ENCODE measurements at places on chromosomes 2 and 18.

DNA sequence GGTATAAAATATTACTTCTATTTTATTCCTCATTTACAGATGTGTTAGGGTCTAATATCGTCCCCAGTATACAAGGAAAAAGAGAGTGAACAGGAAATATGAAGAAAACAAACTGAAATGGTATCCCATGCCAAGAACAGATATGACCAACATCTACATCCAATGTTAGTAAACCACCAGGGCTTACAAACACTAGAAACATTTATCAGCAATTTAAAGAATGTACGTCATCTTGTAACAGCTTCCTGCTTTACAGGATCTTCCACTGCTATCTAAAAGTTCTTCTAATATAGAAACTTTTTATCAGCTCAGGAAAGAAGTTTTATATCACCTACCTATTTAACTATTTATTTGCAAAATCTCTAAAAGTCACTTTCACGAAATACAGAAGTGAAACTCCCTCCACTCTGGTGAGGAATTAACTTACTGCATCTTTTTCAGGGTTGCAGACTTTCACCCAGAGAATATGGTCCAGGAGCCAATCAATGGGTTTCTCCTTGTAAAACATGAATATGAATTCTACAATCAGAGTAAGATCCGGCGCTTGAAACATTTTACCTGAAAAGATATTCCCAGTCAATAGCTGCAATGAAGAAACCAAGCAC is 35.2 kb downstream of the UNC50 start:
- no peak for DNase-seq

DNA sequence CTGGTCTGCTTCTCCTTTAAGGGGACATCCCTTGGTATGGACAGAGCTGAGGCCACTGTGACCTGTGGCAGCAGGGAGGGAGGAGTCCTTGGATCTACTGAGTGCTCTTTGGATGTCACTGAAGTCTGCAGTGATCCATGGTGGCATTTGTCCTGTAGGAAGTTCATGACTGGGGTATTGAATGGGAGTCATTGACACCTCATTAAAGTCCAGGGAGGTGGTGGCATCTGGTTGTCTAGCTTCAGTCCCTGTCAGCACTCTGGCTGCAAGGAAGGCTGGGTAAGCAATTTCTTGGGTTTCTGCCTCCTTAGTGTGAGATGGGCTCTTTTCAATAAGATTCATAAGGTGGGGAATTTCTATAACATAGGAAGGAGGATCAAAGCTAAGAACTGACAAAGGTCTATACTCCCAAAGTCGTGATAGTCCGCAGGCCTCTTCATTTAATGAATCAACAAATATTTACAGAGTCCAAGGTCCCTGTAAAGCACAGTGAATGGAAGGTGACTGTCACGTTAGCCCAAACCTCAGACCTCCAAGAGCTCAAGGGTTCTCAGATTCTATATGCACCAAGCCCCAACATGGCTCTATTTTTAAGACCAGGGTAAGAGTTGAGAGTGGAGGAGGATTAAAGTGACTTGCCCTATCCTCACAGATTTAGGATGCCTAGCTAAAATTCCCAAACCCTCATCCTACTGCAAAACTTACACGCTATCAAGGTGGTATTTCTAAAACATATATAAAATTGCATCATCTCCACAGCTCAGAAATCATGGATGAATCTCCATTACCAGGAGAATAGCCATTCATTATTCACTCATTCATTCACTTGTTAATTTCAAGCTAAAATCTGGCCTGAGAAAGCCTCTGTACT is 40.2 kb downstream of the THNSL2 start:
- DNase-seq, result no peak

- no peak for DNase-seq
Measured at GRCh38 chr18:23714576-23714975, 25.3 kb downstream of the LAMA3 start.

DNA sequence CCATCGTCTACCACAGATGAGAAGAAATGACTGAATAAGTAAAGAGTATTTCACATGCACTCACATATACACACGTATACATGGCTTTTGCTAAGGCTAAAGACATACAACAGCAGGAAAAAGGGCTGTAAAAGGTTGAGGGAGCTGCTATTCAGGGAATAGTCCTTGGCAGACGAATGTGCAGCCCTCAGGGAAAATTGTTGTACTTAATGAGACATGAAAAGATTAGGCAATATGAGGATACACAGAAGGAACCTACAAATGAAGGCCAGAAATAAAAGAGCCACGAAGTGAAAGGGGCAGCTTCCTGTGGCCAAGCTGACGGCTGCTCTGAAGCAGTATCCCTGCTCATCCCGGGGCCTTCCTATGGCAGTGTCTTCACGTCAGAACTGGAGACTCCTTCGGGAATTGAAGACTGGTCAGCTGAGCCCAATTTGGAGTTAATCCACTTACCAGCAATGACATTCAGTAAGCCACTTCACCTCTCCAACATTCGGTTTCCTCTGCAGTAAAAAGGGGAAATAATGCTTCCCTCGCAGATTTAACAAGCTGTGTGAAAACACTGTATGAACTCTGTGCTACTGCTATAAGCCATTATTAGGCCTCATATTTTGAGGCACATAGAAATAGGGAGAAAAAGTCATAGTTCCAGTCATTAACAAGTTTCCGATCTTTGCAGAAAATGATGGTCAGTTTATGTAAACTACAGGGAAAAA is 221.8 kb downstream of the STK39 start:
- no peak for DNase-seq

DNA sequence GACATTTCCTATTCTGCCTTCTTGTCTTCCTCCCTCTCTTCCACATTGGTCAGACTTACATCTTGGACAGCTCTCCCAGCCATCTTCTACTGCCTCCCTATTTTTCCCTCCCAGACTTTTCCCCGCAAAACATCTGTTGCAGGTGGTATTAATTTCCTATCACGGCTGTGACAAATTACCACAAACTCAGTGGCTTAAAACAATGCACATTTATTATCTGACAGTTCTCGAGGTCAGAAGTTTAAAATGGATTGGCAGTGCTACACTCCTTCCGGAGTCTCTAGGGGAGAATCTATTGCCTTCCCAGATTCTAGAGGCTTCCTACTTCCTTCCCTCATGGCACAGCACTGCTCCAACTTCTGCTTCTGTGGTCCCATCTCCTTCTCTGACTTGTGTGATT is 33.3 kb downstream of the STRADB start:
- DNase-seq, result peak; percentile 16

DNA sequence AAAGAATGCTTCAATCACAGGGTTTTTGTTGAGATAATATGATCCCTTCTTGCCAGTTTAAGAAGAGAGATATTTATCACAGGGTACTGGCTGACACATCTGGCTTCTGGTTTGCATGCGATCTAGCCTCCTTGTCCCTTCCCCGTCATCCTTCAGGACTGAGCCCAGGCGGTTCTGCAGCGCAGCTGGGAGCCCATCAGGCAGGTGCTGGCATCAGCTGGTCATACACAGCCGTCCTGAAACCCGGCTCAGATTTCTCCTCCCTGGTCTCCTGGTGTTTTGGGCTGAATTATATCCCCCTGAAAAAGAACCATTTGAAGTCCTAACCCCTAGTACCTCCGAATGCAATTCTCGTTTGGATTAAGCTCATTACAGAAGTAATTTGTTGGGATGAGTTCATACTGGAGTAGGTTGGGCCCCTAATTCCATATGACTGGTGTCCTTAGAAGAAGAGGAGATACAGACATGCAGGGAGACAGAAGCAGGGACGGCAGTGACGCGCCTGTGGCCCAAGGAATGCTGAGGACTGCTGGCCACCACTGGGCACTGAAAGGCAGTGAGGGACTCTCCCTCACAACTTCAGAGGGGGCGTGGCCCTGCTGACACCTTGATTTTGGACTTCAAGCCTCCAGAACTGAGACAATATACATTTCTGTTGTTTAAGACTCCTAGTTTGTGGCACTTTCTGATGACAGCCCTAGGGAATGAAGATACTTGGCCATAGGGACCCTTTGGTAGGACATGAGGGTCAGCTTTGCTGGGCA is 83.9 kb upstream of the ODC1 start:
- no peak for DNase-seq

GRCh38 chr2:222733846-222734702 is 62.6 kb downstream of the MOGAT1 start:
- DNase-seq, result peak; percentile 74

DNA sequence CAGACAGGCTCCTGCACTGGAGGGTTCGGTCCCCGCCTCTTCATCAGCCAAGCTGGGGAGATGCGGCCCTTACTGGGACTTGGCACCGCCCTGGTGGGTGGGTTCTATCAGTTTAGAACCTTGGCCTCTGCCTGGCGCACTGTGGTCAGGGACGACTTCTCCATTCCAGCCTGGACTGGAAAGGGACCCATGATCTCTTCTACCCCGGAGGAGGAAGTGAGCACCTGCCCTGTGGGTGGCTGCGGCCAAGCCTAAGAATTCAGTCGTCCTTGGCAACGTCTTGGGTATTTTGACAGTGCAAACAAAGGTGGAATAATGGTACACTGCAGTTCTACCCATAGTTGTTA is 106.9 kb upstream of the CD302 start:
- no peak for DNase-seq

DNA sequence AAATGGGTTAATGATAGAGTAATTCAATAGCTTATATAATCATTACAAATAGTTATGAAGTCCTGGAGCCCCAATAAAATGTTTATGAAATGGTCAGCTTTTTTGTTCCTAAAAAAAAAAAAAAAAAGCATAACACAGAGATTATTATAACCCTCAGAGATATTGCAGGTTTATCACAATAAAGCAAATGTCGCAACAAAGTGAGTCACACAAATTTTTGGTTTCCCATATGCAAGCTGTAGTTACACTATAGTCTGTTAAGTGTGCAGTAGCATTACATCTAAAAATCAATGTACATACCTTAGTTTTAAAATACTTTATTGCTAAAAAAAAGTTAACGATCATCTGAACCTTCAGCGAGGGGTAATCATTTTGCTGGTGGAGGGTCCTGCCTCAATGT is 20.0 kb downstream of the WDFY1 start:
- DNase-seq, result no peak

- no peak for DNase-seq
Measured at GRCh38 chr18:75111760-75112159, 97.2 kb downstream of the PTGR3 start.

DNA sequence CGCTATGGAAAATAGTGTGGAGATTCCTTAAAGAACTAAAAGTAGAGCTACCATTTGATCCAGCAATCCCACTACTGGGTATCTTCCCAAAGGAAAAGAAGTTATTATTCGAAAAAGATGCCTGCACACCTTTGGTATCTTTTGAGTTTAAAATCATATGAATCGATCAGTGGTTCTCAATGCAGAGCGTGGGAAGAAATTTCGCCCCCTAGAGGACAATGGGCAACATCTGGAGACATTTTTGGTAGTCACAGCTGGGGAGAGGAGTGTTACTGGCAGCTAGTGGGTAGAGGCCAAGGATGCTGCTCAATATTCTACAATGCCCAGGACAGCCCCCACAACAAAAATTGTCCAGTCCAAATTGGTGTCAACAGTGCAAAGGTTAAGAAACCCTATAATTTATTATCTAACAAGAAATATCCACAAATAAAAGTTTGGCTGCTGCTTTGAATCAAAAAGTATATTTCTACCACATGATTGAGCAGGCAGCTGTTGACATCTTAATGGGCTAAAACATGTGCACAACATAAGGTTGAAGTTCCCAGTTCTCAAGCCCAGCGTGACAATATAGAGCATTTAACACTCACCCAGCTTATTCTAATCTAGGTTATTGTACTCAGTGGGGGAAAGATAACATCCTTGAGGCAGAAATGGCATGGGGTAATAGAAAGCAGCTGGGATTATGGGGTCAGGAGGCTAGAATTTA is 425.7 kb downstream of the LRATD1 start:
- no peak for DNase-seq

- DNase-seq, result no peak
Measured at GRCh38 chr2:191250986-191251385, 5.8 kb downstream of the MYO1B start.

DNA sequence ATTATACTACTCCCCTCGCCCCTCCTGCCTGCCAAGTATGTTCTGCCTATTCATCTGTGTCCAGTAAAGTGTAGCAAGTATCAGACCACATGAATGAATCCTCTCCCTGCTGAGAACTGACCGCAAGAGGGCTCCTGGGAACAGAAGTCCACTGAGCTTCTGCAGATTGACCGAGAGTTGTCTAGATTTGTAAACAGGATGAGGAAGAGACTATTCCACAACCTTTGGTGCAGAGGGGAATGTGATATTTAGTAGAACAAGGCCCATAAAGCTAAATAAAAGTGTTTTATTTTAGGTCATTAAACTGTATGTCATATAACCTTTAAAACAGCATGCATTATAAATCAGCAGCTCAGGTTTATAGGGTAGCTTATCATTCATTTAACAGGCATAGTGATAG is 377.0 kb downstream of the DCC start:
- DNase-seq, result no peak

- no peak for DNase-seq
Measured at GRCh38 chr2:47631306-47631705, 151.6 kb upstream of the MSH6 start.

DNA sequence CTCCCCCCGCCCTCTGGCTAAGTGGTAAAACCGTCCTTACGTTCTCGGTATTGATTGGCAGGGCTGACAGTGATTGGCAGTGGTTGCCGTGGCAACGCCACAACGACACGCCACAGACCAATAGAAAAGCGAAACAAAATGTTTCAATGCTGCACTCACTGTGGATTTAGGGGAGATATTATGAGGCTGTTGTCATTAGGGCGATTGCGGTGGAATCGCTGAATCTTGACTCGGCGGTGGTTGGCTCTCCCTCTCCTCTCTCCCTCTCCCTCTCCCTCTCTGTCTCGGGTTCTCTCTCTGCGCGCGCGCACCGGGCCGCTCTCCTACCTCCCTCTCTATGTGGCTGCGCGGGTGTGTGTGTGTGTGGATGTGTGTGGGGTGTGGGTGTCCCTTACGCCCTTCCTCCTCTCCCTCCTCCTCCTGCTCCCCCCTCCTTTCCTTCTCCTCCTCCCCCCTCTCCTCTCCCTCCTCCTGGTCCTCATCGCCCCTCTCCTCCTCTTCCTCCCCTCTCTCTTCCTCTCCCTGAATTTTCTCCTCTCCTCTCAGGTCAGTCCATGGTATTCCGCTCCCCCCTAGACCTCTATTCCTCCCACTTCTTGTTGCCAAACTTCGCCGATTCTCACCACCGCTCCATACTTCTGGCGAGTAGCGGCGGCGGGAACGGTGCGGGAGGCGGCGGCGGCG is at the start of gene SIX3:
TSS of gene SIX3 (plus strand) at position 152 of the 684 bp plus-strand sequence. CDS start at position 555, 403 bp downstream.
- DNase-seq, result no peak

GRCh38 chr2:190716176-190716807 is 67.4 kb downstream of the NAB1 start:
- no peak for DNase-seq

DNA sequence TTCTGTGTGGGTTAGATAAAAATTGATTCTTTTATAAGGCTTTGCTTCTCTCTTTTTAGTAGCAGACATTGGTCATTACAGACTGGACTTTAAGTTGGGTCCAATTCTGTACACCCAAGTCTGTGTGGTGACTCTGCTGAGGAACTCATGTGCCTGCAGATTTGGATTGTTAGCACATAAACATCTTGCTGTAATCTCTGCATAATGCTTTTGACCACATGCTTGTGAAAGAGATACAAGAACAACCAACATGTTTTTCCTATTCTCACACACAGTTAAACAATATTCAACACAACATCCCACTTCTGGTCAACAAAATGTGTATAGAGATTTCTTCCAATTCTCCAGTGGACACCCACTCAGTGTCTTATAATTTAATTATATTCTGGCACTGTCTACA is 270.1 kb downstream of the RDH14 start:
- DNase-seq, result no peak
